Stimulated activated CD4-positive, alpha-beta T cell treated with anti-CD3 and anti-CD28 coated beads, Interleukin-12 subunit alpha, Interleukin-12 subunit beta, amount 100 ng/mL, for 24 hours (primary cell): ENCODE measurements at places on chromosomes 16 and 17.

DNA sequence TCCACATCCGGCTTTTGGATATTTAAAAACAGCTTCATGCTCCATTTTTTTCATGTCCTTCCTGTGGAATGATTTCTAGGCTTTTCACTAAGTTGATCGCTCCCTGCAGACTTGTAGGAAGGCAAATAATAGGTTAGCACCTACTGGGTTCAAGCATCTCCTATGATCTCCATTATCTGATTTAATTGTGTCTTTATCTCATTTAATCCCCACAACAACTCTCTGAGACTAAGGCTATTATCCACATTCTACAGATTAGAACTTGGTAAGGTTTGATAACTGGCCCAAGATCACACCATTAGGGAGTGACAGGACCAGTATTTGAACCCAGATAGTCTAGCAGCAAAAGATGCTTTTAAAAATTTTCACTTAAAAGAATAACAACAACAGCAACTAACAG, 46.2 kb upstream of the HOXB9 start:
- no peak for DNase-seq

DNA sequence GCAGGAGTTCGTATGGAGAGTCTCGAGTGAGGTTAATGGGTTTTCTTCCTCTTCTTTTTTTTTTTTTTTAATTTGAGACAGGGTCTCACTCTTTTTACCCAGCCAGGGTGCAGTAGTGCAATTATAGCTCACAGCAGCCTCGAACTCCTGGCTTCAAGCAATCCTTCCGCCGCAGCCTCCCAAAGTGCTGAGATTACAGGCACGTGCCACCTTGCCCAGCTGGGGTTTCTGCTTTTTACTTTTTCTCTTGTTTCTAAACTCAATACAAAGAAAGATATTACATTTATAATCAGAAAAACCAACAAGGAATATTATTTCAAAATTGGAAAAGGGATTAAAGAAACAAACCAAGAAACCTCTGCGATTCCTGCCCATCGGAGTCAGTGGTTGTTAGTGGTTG, 175.9 kb downstream of the SEC14L1 start:
- no peak for DNase-seq

GRCh38 chr16:15924996-15925395, 24.4 kb upstream of the ABCC1 start:
- DNase-seq = no peak

- DNase-seq = no peak
Measured at GRCh38 chr17:28065706-28066105, 23.2 kb downstream of the NLK start.

DNA sequence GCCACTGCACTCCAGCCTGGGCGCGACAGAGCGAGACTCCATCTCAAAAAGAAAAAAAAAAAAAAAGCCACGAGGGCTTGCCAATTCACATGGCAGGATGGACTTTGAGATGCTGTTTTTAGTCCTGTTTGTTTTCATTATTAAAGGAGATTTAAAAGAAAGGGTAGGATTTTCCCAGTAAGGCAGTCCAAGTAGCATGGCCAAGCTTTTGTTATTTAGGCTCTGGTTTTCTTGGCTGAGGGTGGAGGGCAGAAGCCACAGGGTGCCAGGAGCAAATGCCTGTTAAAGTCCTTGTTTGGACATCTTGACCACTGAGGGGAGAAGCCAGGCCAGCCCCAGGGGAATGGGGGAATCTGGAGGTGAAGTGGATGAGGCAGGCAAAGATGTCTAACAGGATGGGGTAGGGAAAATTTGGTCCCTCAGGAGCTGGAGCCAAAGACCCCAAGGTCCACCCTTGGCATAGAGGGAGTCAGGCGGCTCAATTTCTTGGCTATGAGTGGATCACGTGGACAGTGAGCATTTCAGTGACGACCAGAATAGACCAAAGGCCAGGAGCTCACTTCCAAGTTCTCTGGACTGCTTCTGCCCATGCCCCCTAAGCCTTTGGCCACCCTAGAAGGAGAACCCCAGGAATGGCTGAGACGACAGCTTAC, 20.8 kb upstream of the PLLP start:
- no peak for DNase-seq

DNA sequence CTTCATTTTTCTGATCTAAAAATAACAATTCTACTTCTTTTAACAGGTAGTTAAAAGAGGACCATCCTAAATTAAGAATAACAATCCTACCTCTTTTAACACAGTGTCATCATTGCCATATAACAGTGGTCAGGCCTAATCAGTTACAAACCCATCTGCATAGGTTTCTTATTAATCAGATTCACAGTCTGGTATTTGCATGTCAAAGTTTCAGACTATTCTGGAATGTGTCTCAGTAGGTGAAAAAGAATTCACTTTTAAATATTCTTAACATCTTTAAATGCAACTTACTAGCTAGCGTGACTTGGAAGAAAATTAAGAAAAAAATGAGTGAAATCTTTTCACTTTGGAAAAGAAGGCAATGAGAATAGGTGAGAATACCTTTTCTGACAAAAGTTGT, 6.8 kb upstream of the KRT12 start:
- DNase-seq = no peak

- no peak for DNase-seq
Measured at GRCh38 chr16:68009157-68009735, 6.5 kb downstream of the DPEP2NB start.

- DNase-seq = no peak
Measured at GRCh38 chr17:280216-280615, 72.4 kb downstream of the RPH3AL start.

DNA sequence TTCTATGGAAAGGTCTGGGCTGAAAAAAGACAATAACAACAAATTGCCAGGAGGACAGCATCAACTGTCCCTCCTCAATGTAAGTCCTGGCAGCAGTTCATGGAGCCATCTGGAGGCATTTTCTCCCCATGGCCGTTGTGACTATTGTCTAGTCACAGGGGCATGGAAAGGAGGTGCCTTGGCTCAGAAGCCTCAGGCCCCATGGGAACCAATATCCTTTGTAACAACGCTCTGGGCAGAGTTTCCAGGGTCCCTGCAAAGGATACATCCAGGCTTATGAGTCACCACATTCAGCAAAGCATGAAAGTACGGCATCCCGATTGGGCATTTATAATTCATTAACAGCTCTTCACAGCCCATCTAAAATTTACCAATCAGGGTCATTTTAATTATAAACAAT, 85.2 kb downstream of the GLG1 start:
- no peak for DNase-seq

- no peak for DNase-seq
Measured at GRCh38 chr16:61862221-61863155, 173.8 kb downstream of the CDH8 start.

- DNase-seq = peak; percentile 24
Measured at GRCh38 chr17:57605675-57606105, 139.4 kb downstream of the CCDC182 start.

DNA sequence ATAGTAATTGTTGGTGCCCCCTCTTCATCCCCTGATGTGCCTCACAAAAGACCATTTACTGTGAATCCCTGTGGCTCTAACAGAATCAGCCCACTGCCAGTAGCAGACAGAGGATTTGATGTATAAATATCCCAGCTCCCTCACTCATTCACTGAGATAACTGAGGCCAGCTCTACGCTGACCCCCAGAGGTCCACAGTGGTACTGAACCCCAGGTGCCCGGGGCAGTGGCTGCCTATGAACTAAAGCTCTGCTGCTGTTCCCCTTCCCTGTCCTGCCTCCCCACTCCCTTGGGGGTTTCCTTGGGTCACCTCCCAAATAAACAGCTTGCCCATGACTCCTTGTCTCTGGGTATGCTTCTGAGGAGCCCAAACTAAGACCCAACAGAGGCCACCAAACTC, 295.8 kb downstream of the FOXL1 start:
- DNase-seq = peak; percentile 32

- no peak for DNase-seq
Measured at GRCh38 chr16:12753203-12754023, 50.3 kb downstream of the CPPED1 start.

DNA sequence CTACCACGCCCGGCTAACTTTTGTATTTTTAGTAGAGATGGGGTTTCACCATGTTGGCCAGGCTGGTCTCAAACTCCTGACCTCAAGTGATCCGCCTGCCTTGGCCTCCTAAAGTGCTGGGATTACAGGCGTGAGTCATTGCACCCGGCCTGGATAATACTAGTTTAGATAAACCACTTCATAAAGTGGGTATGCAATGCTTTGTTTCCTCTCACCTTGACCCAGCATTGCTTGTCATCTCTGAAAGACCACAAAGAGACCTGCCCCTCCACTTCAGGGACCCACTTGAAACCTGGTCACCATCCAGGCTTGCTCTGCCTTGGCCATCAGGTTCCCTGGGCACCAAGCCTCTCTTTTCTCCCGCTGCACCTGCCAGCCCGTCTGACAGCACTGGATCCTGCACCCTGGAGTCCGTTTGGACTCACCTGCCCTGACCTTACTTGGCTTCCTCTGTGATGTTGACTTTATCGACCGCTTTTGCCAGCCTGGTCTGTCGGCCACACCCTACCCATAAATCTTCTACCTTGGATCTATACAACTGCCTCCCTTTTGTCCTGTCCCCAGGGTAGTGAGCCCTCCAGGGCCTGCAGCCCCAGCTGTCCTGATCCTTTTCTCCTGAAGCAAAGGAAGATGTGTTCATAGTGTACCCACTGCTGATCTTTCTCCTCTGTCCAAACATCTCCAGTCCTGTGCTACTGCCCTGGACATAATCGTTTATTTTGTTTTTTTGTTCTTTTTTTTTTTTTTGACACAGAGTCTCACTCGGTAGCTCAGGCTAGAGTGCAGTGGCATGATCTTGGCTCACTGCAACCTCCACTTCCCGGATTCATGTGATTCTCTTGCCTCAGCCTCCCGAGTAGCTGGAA, 12.7 kb upstream of the ZG16 start:
- DNase-seq = no peak

DNA sequence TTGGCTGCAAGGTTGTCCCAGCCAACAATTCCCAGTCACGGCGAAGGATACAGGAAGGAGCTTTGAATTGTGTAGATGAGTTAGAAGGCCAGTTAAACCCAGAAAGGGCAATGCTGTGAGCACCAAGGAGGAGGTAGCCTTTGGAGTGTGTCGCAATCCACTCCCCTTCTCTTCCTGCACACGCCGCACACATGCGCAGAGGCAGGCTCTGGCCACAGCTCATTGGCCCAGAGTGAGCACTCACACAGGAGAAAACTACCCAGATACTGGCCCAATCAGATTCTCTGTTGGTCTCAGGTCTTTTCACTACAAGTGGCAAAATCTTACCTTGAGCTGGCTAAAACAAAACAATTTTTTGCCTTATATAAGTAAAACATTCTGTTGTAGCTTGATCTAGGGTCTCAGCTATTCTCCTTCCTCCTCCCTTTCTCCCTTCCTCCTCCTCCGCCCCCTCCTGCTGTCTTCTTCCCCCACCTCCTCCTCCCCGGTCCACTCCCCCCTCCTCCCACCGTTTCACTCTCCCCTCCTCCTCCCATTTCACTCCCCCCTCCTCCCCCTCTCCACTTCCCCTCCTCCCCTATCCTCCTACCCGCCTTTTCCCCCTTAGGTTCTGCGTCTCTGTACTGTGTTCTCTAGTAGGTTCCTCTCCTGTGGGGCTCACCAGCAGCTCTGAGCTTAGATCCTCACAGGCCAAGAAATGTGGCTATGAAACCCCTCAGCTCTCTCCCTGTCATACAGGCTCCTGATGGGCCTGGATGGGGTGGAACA, 344.9 kb downstream of the CPPED1 start:
- DNase-seq = peak; percentile 22

GRCh38 chr16:62034231-62035114, 1.8 kb downstream of the CDH8 start:
- no peak for DNase-seq

DNA sequence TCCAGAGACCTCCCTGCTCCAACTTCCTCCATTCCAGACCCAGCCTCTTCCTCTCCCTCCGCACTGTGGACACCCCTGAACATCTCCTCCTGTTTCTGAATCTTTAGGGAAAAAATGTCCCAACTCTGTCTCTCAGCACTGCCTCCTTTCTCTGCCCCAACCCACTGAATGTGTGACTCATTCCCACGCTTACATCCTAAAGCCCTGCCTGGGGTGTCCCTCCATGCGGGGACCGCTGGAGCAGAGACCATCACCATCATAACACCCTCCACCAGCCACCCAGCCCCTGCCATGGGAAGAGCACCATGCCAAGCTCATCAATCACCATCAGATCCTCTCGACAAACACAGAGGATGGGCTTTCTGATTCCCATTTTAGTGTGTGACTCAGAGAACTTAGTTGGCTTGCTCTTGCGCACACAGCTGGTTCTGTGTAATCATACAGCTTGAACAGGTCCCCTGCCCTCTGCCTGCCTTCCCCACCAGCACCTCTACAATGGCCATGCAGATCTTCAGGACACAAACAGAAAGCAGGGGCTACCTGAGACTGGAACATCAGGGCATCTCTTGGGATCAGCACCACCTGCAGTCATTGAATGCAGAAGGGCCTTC, 10.7 kb downstream of the RPRML start:
- no peak for DNase-seq

- no peak for DNase-seq
Measured at GRCh38 chr16:10581507-10581906, 1.1 kb upstream of the EMP2 start.

- no peak for DNase-seq
Measured at GRCh38 chr17:49316889-49317675, 45.0 kb downstream of the ZNF652 start.

DNA sequence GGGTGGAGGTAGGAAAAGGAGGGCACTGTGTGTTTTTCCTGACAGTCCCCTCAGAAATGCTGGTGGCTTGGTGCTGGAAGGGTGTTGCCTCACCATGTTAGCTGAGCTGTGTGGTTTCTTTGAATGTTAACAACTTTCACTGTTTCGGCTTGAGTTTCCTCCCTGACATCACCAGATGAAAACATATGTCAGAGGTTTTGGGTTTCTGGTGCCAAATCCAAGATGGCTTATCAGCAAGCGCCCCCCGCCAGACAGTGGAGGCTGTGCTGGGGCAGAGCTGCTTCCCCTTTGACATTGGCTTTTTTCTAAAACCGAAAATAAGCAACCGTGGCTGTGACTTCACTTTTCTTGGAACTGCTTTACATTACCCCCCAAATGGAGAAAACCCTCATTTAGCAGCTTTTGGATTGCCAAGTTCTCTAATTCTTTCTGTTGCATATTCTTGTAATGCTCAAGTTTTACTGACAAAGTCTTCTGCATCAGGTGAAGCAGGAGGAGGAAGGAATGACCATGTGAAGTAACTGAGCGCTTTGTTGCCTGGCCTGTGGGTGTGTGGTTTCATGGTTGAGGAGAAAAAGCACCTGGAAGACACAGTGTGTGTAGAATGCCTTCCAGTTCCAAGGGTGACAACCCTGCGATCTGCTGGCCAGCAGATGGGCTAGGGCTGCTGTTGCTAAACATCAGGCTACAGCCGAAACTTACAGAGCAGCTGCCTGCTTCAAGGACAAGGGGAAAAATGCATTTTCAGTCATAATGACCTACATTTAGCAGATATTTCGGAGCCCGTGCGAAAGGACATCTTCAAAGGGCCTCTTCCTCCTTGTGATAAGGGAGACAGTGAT, 9.7 kb downstream of the RMI2 start:
- peak; percentile 76 for DNase-seq

DNA sequence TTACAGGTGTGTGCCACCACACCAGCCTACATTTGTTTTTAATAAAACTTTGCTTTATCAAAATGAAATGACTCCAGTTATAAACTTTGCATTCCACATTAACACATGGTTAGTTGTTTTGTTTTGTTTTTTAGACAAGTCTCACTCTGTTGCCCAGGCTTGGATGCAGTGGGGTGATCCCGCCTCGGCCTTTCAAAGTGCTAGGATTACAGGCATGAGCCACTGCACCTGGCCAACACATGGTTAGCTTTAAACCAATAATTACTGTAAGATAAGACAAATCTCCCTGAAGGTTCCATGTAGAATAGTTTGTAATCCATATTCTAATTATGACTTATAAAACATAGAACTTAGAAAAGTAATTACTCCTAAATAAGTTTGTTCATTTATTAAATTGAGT, 89.8 kb upstream of the MED13 start:
- no peak for DNase-seq
